ENCODE measurements at places on chromosomes 12 and 14. TPM values are rescaled to one million over a fixed set of nuclear protein-coding genes. Genes with fewer than 3 reads are reported as not detected.

GRCh38 chr14:89247457-89248122 lies 169.4 kb downstream of the FOXN3 start:
- no peak for DNase-seq

DNA sequence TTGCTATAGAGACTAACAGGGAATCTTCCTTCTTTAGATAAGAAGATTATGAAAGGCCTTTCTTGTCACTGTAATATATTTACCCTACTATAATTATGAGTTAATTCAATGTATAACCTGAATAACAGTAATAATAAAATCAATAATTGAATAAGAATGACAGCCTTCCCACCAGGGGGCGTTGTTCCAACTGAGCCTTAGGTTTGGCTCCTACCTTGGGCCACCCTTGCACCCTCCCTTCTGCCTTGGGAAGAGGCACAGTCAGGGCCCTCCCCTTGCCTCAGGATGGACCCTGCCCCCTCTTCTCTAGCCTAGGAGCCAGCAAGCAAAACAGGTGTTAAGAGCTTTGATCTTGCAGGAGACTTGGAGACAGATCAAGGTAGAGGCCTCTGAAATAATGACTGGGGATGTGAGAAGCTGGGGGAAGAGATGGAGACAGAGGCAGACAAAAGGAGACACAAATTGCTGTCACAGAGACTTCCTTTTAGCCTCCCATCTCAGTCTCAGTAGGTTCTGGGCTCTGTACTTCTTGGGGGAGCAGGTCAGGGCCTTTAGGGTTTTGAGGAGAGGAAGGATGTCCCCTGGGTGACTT lies 40.1 kb upstream of the CISTR start:
- no peak for DNase-seq

GRCh38 chr12:126719912-126720705 lies 1546.9 kb upstream of the TMEM132C start:
- DNase-seq = no peak

DNA sequence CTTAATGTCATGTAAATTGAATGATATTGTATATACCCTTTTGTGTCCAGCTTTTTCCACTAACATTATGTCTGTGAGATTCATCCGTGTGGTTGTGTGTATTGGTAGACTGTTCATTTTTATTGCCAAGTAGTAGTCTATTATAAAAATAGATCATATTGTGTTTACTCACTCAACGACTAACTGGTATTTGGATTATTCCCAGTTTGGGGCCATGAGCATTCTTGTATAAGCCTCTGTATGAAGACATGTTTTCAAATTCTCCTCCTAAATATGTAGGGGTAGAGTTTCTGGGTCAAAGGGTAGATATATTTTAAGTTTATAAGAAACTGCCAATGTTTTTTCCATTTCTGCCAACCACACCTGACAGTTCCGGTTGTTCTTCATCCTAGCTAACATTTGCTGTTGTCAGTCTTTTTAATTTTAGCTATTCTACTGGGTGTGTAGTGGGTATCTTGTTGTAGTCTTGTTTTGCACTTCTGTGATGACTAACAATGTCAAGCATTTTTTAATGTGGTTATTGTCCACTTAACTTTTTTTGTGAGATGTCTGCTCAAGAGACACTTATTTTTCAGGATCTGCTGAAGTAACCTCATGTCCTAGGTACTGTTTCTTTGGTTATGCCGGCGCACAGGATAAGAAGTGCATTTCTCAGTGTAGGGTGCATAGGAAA lies 93.2 kb downstream of the DACT1 start:
- DNase-seq = no peak

Gene RNASE1
- 387 TPM for total RNA-seq

Gene RAD9B
- 0.29 TPM for total RNA-seq

Gene NUDT4
- 181 TPM for total RNA-seq

DNA sequence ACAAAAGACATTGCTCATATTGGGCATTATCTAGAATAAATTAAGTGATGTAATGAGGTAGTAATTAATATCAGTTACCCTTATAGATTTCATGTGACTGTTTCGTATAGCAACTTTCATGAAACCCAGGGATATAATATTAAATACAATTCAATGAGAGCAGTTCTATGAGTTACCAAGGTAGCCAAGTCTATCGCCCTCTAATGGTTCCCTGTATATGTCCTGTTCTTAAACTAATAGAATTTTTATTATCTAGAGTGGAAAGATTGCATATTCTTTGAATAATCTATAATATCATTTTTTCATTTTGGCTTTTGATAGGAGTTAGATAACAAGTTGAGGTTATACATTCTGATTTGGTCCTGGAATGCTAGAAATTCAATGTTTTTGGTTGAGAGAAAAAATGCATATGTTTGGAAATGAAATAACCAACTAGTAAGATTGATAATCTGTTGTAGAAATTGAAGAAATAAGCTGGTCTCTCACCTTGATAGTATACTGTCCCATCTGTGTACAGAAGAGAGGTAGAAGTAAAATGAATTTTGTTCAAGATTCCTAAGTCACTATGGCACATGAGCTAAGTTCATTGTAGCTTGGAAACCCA lies 59.7 kb downstream of the SCFD1 start:
- no peak for DNase-seq

Gene TGM1
- total RNA-seq = 0.64 TPM

DNA sequence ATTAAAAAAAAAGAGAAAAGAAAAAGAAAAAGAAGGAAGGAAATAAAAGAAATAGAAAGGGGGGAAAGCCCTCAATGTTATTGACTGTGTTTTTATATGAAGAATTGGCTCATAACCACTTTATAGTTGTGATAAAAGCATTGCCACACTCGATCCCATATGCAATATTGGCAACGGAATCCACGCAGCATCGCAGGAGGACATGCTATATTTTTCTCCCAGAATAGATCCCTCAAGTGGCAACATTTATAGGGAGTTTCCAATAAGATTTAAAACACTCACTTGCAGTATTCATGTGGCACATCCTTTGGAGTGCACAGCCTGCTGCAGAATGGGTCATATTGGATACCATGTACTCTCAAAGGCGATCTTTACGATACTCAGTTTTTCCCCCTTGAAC lies 223.3 kb downstream of the EGLN3 start:
- DNase-seq = no peak

Gene PPP1R1A
- total RNA-seq = 0.15 TPM

Gene ZNF10
- total RNA-seq = 1.8 TPM

Gene AQP2
- total RNA-seq = not detected

DNA sequence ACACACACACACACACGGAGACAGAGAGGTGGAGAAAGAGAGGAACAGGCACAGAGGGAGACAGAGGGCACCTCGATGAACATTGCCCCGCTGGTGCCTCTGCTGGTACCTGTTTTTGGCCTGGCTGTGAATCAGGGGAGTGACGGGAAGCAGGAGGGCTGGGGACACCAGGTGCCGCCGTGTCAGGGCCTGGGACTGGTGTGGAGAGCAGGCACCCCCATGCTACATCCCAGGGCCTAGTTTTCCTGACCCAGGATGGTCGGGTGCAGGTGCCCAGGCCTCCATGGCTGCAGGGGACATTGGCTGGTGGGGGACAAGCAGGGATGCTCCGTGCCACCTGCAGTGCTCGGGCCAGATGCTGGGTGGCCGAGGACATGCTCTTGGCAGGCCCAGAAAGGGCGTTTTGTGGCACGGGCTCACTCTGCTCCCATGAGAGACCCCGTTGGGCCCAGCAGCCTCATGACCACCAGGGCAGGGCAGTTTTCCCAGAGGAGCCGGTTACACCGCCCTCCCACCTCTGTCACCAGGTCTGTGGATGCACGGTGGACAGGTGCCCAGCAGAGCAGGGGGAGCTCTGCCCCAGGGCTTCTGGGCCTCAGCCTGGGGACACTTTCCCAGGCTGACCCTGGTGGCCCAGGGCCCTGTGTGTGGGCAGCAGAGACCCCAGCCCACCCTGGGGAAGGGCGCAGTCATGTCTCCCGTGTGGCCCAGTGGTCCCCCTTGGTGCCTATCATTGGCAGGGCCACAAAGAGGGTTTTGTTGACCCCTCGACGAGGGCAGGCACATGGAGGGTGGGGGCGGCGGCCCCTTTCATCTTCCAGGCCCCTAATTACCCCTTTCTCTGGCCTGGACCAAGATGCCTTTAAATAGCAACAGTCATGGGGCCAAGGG lies 207.5 kb upstream of the RTL1 start:
- DNase-seq = no peak

- no peak for DNase-seq
Measured at GRCh38 chr12:33427071-33427470, 12.5 kb downstream of the SYT10 start.

Gene PMCH
- not detected for total RNA-seq

Gene RIN3
- total RNA-seq = 19.2 TPM

Gene SAMD15
- total RNA-seq = 3.3 TPM

DNA sequence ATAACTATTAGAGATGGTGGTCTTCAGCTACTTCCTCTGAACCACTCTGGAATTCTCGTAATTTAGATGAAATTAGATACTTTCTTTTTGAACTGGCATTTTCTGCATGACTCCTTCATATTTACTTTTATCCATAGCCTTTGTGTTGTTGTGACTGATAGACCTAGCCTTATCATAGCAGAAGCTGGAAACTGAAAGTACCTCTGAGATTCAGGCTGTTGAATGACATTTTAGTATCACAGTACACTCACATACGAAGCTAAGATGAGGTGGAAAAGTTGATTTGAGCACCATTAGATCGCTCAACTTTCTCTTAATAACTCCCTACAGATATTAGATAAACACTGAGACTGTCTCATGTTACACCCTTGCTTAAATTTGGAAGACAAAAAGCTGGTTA lies 525.1 kb upstream of the FBXO33 start:
- no peak for DNase-seq

GRCh38 chr12:106634206-106634605 lies 51.4 kb downstream of the RFX4 start:
- no peak for DNase-seq

Gene ACSS3
- 0.10 TPM for total RNA-seq

- no peak for DNase-seq
Measured at GRCh38 chr14:103854822-103855733, 7.7 kb upstream of the PPP1R13B start.

GRCh38 chr12:129230995-129231394 lies 377.7 kb downstream of the GLT1D1 start:
- no peak for DNase-seq

DNA sequence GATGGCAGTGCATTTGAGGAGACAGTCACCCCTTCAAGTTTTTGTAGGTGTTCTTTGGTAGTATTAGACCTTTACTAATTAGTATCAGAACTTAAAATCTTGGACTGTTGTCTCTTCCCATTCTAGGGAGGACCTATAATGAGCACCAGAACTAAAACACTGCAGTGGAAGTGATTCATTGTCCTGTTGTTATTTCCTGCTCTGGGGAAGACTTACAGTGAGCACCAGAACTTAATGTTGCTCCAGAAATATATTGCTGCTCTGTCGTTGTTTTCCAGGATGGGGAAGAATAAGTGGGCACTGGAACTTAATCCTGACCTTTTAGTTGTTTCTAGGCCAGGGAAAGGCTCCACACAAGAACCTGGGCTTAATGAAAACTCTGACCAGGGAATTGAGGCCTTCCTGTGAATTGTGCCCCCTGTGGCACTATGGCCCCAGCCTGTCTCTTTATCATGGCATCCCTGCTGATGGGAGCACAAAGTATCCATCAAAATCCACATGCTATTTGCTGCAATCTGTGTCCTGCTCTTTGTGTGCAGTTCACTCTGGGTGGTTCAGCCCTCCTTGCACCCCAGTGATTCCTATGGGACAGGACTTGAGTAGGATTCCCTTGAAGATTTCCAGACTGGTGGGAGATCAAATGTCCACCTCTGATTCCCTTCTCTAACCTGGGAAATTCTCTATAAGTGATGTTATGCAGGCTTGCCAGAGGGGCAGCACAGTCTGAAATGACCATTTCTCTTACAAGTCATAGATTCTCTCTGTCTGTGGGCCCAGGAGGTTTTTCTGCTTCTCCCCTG lies 175.8 kb downstream of the PAWR start:
- DNase-seq = peak; percentile 66

DNA sequence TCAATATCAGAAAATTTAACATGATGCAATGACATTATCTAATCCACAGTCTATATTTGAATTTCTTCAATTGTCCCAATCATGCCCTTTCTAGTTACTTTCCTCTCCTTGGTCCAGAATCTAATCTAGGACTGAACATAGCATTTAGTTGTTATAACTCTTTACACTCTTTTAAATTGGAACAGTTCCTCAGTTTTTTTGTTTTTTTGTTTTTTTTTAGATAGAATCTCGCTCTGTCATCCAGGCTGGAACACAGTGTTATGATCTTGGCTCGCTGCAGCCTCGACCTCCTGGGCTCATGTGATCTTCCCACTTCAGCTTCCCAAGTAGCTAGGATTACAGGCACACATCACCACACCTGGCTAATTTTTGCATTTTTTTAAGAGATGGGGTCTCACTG lies 63.1 kb downstream of the RERG start:
- DNase-seq = no peak

- DNase-seq = no peak
Measured at GRCh38 chr12:19402211-19402610, 37.1 kb upstream of the AEBP2 start.

GRCh38 chr12:20653871-20654270 lies 41.3 kb upstream of the SLCO1C1 start:
- no peak for DNase-seq

- DNase-seq = no peak
Measured at GRCh38 chr14:78401866-78402265, 231.7 kb downstream of the NRXN3 start.

DNA sequence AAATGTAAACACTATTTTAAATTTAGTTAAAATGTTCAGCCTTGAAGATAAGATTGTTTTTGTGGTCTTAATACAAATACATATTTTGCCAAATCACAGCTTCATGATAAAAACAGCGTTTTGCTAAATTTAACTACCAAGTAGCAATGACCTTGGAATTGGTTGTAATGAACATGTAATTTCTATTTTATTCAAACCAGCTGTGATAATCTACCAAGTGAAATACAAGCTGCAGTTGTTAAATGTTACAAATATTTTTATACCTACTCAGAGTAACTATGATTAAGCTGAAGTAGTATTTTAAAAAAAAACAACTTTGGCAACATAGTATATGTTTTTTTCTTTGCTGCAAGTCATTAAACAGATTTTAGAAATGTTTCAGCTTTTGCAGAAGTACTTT lies 96.2 kb downstream of the CPSF2 start:
- DNase-seq = no peak

- DNase-seq = no peak
Measured at GRCh38 chr12:4356041-4356327, 23.5 kb downstream of the FGF23 start.

Gene TAS2R13
- not detected for total RNA-seq

Gene KCNH5
- total RNA-seq = not detected

GRCh38 chr14:85531141-85531586 lies 1.2 kb downstream of the FLRT2 start:
- no peak for DNase-seq

Measured in glomerular endothelial cell (primary cell).